ENCODE measurements at places on chromosomes 7 and 10. TPM values are rescaled to one million over a fixed set of nuclear protein-coding genes. Genes with fewer than 3 reads are reported as not detected.

DNA sequence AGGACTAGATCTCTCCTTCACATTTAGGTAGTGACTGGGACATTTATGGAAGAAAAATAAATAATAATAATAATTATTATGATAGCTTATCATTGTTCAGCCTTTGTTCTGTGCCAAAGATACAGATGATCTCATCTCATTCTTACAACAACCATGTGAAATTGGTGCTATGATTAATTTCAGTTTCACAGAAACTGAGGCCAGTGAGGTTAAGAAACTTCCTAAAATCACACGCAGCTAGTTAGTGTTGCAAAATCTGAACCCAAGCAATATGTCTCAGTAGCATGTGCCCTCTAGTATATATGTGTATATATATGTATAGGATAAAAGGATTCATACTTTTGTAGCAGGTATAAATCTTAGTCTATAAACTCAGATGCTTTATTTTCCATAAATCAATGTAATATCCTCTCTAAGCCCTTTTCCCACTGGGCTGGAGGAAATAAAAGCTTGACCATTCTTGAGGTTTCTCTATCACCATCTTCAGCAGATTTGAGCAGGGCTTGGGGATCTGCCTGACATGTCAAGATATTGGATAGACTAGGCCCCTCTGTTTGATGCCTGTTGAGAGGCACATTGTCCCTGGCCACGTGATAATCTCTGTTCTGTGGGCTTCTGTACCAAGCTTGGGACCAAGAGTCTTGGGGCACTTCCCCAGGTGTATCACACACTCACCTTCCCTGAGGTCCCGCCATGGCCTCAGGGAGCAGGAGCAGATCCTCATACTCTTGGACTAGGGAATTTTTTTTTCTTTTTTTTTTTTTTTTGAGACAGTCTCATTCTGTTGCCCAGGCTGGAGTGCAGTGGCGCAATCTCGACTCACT, 172.6 kb upstream of the NRP1 start:
- H3K27ac ChIP-seq = no peak overlapping the region
- no peak overlapping the region for H3K4me3 ChIP-seq
- no peaks in the 10 kb centered on the region for H3K27me3 ChIP-seq

DNA sequence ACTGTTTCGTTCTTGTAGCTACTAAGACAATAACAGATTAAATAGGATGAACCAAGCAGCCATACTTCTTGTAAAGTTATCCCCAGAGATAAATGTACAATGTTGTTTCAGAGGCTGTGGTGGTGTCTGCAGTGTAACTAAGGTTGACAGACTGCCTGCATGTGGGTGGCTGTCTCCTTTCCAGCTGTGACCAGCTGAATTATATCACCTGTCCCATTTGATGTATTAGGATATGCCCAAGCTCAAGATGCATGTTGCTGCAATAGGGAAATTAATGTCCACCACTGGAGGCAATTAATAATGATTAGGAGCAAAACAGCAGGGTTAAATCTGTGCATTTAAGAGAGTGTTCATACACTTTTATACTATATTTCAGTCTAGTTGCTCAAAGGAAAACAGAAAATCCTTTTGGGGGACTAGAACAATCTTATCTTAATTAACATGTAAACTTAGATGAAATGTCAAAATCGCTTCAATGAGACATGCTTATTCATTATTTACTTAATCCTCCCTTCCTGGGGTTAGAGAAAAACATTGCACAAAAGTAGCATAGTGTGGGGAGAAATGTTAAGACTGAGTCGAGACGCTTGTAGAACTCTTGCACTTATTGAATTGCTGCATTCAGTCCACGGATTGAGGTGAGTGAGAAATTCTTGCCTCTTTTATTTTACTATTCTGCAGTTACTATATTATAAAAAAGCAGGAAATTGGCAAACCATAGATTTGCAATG, 269.0 kb downstream of the SNX10 start:
- no peak overlapping the region for H3K27ac ChIP-seq
- H3K27me3 ChIP-seq = peaks cover 33% of the 10 kb centered on the region
- H3K4me1 ChIP-seq = no peaks in the 10 kb centered on the region
- no peak for DNase-seq

- H3K27ac ChIP-seq = peak overlapping the region; percentile 95
- peak overlapping the region; percentile 80 for H3K4me3 ChIP-seq
- peaks cover 40% of the 10 kb centered on the region for H3K4me1 ChIP-seq
Measured at GRCh38 chr10:70145166-70145665, 1.3 kb downstream of the TYSND1 start.

GRCh38 chr10:113412161-113412560, 140.7 kb upstream of the HABP2 start:
- no peak for DNase-seq
- no peak overlapping the region for H3K4me3 ChIP-seq
- H3K27ac ChIP-seq = no peak overlapping the region
- H3K36me3 ChIP-seq = no peaks in the 10 kb centered on the region
- H3K4me1 ChIP-seq = no peaks in the 10 kb centered on the region

MEOX2 gene
- total RNA-seq = 7.7 TPM
